ENCODE measurements at places on chromosomes 12 and 14. TPM values are rescaled to one million over a fixed set of nuclear protein-coding genes. Genes with fewer than 3 reads are reported as not detected.

Gene LRRC43
- polyA plus RNA-seq, result 0.61 TPM

Gene KERA
- polyA plus RNA-seq, result not detected

Gene DTX1
- polyA plus RNA-seq, result not detected

Gene PLCZ1
- polyA plus RNA-seq, result not detected

Gene SAMD15
- 0.69 TPM for polyA plus RNA-seq

Gene MYBPC1
- not detected for polyA plus RNA-seq

Gene DPPA3
- not detected for polyA plus RNA-seq

DNA sequence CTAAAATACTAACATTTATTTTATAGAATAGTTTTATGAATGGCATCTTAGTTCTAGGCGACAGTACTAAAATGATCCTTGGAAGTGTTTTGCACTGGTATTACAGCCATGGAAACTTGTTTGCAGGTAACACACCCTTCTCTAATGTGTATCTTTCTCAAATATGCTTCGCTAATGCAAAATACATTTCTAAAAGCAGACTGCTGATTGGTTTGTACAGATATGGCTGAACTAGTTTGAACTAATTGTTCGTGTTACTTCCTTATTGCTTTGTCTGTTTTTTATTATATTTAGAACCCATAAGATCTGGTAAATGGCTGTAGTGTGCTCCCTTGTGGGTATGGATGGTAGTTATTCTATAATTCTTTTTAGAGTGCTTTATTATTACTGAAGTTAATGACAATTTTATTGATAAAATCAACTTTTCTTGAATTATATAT is 53.0 kb downstream of the ATF7IP start:
- peak; percentile 46 for DNase-seq

- DNase-seq, result no peak
Observed at GRCh38 chr12:86196465-86196864, 59.7 kb downstream of the MGAT4C start.

DNA sequence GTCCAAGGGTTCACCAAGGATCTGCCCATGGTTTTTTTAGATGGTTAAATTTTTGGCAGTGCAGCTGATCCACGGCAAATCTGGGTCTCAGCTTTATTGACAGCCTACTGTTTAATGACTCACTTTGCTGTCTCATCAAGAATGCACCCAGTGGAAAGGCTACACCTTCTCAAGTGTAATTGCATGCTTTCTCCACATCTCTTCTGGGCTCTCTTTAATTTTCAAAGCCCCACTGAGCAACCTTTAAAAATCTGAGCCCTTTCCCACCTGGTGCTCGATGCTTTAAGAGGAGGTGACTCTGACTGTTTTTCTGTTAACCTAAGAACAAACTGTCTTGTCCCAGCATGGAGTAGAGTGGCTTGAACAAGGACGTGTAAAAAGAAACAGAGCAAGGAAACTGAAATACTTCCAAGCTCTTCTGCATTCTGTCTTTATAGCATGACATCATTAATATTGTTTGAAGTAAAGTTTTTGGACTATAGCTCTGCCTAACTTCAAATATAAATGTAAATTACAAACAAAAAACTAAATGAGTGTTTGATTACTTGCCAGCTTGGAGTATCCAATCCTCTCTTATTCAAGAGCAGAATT is 214.2 kb upstream of the KRR1 start:
- peak; percentile 77 for DNase-seq

GRCh38 chr14:92529903-92530302 is 16.3 kb downstream of the RIN3 start:
- no peak for DNase-seq

DNA sequence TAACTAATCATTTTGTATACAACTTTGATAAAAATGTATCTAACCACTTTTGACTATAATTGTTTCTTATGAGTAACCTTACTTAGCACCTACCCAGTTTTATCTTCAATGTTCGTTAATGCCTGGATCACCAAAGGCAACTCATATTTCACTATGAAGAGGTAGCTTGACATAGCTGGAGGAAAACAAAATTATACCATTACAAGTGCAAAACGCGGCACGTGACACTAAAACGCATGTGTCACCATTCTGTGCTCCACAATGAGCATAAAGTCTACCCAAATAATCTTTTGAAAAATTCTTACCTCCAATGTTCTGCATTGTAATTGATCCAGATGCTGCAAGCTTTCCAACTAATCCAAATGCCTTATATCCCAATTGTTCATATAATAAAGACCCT is 5.8 kb downstream of the SLC38A2 start:
- no peak for DNase-seq

DNA sequence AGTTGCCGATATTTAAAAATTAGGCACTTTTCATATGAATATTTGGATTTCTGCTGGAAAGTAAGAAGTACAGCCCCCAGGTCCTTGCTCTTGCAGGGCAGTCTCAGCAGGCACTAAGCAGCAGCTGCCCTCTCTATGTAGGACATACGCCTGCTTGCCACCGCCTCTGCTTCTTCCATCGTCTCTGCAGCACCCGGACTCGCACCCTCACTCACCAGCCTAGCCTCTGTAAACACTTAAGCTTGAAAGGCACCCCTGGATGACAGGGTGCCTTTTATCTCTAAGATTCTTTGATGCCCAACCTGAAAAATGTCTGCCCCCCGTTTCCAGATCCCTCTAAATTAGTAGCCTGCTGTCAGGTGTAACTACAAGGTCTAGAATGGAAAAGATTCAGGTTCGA is 19.0 kb downstream of the OTUB2 start:
- DNase-seq, result no peak

GRCh38 chr12:93419388-93420034 is 22.2 kb downstream of the UBE2N start:
- peak; percentile 84 for DNase-seq

DNA sequence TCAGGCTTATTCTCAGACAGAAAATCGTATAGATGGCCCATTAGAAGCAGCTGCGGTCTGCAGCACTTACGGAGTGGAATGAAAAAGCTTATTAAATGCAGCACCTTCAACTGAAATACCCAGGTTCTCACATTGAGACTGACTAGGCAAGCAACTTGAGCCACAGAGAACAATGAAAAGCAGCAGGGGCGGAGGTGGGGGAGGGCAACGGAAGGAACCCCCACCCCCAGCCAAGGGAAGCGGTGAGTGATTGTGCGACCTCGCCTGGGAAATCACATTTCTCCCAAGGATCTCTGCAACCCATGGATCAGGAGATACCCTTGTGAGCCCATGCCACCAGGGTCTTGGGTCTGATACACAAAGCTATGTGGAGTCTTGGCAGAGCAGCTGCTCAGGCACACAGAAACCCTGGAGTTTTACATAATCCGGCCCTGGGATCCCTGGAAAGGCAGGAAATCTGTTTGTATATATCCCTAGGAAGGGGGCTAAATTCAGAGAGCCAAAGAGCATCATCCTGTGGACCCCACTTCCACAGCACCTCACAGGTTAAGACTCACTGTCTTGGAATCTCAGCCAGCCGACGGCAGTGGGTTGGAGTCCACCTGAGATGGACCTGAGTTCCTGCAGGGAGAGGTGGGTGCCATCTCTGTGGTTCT is 38.1 kb downstream of the PZP start:
- no peak for DNase-seq

- DNase-seq, result no peak
Observed at GRCh38 chr12:103969391-103969790, 3.7 kb downstream of the TDG start.

DNA sequence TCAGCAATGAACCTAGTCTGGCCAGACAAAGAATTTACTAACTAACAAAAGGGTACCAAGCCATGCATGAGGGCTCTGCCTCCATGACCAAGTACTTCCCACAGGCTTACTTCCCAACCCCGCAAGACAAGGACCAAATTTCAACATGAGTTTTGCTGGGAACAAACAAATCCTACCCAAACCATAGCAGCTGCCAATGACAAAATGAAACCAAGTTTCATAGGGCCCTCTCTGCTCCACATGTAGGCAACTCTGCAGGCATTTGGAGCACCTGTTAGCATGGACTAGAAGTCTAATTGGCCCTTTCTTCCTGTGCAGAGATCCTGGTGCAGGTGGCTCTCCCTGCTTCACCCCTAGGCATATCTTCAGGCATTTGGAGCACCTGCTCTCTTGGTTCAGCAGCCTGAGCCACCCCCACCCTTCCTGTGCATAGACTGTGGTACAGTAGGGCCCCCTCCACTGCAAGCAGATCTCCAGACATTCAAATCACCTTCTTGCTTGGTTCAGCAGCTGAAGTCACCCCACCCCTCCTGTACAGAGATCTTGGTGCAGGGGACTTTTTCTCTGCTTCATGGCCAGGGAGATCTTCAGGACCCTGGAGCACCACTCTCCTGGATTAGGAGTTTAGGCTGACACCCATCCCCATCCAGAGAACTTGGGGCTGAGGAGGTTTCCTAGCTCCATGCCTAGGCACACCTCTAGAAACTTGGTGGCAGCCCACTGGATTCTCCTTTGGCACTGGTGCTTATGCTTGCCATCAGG is 308.7 kb downstream of the RPAP3 start:
- DNase-seq, result no peak

DNA sequence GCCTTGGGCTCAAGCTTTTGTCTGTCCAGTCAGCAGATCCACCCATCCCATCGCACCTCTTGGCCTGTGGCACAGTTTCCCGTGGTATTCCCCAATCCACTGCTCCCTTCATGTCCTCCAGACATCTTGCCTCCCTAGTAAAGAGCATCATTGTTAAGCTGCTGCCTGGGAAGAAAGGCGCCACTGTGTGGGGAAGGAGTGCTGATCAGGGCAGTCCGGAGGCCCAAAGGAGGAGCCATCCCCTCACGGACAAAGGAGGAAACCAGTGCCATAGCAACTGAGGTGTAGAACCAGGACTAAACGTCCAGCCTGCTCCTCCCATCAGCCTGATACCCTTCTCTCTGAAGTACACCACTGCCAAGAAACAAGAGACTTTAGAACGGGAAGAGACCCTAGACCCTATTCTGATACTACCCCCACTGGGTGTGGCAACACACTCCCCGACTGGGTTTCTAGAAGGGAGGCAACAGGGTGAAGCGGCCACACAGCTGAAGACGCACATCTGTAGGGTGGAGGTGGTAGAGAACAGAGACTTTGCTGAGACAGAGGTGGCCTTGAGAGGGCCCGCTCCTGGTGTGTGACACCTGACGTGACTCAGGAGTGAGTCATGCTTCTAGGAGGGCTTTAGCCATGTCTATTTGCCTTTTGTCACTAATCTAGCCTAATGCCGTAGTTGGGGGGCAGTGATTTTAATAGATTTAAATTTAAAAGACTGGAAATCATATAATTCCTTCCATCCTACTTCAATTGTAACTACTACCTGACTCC is 185.0 kb downstream of the DPF3 start:
- no peak for DNase-seq

DNA sequence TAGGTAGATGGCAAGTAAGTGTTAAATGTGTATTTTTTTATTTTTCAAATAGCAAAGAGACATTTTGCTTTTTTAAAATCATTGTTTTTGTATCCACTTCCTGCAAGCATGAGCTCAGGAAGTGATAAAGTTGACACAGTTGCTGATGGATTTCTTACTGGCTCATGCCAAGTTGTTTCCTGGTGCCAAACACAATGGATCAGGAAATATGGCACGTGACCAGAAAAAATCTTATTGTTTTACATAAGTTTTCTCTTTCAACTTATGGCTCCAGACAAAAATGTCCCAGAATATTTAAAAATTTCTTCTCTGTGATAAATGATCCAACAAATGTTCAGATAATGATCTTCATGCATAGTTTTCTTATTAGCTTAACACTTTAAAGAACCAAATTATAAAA is 1279.1 kb upstream of the FLRT2 start:
- DNase-seq, result no peak

- DNase-seq, result no peak
Observed at GRCh38 chr14:72644038-72644437, 249.9 kb downstream of the DPF3 start.

- DNase-seq, result no peak
Observed at GRCh38 chr12:14211947-14212387, 153.5 kb upstream of the ATF7IP start.

GRCh38 chr12:71183018-71183417 is 25.2 kb upstream of the TSPAN8 start:
- DNase-seq, result peak; percentile 40
